ENCODE measurements at places on chromosomes 16 and 17.
A peak's percentile ranks its signal among the peaks of the same experiment; 100 is the strongest.

DNA sequence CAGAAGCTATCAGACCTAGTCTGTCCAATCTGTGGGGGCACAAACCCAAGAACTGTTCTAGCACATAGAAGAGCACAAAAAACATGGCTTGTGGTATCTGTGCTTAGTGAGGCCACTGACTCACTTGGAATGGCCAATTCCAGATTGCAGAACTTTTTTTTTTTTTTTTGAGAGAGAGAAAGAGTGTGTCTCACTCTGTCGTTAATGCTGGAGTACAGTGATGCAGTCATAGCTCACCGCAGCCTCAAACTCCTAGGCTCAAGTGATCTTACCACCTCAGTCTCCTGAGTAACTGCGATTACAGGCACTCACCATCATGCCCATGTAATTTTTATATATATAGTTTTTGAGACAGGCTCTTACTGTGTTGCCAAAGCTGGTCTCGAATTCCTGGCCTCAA is 77.2 kb upstream of the CLEC3A start:
- DNase-seq: no peak

- no peak for DNase-seq
Measured at GRCh38 chr17:82046903-82047302, 4.7 kb downstream of the RFNG start.

- DNase-seq: no peak
Measured at GRCh38 chr16:47753659-47754058, 292.5 kb downstream of the PHKB start.

- peak; percentile 28 for DNase-seq
Measured at GRCh38 chr17:20066253-20066652, 57.1 kb downstream of the SPECC1 start.

DNA sequence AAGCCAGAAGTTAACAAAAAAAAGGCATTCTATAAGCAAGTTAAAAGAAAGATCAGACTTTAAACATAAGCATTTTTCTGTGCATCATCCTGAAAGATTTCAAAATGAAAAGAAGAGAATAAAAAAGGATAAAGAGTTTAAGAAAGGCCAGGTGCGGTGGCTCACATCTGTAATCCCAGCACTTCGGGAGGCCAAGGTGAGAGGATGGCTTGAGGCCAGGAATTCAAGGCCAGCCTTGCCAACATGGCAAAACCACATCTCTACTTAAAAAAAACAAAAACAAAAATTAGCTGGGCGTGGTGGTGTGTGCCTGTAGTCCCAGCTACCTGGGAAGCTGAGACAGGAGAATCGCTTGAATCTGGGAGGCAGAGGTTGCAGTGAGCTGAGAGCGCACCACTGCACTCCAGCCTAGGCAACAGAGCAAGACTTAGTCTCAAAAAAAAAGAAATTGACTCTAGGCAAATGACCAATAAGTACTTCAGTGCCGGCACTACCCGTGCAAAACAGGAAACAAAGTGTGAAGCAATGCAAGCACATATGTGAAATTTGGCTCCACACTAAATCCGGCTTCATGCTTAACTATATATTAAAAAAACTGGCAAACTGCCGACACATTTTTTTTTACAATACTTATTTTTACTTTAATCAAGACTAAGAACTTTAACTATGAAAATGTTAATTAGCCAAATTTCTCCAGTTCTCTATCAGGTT is 83.2 kb upstream of the C17orf78 start:
- DNase-seq: no peak

DNA sequence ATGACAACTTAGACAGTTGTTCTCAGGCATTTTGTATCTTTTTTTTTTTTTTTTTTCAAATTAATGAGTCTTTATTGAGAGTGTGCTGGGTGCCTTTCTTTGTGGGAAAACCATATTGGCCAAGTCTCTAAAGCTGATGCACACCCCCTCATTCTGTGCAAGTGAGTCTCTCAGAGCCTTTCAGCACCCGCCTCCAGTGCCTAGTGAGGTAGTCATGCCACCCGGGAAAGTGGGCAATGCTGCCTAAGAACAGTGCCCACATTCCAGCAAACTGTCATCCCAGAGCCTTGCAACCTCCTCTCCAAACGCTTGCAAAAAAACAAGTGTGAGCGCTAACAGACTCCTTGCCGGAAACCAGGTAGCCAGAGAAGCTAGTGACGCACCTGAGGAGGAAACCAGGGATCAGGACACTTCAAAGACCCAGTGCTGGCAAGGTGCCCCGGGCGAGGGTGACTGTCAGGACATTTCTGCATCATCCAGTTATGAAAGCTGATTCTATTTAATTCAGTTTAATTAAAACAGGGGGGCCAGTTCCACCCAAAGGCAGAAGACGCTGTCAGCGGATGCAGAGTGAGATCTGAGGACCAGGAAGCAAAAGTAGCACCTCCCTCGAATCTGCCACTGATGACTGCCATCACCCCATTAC is 34.9 kb downstream of the SMARCE1 start:
- DNase-seq: no peak

GRCh38 chr16:85390511-85391174 is 222.5 kb upstream of the GSE1 start:
- DNase-seq: peak; percentile 91

DNA sequence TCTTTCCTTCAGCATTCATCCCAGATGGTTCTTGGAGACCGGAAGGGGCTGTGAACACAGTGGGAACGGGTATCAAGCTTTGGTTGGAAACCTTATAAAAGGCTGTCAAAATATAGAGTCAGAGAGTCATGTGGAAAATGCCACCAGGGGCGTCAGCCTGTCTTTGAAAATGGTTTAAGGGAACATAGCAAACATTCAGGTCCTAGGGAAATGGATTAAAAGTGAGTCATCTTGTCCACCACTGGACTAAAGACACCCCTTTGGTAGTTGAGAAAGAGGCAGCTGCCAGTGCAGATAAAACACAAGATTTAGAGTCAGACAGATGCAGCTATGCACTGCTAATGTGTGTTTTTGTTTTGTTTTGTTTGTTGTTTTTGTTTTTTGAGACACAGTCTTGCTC is 47.8 kb upstream of the BCO1 start:
- DNase-seq: peak; percentile 48

DNA sequence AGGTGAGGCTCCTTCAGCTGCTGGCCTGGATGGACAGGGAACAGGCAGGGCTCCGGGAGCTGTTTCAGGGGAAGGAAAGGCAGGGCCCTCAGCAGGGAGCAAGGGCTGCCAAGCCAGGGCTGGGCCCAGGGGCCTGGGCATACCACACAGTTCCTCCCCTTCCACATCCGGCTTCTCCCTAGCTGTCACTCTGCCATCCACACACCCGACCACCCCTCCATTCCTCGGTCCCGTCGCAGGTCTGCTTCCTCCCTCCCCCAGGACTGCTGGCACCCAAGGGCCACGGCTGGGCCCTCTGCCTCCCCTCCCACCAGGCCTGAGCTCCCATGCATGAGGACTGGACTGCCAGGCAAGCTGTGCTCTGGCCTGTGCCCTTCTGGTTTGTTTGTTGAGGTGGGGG is 24.0 kb downstream of the CDIP1 start:
- DNase-seq: no peak

- no peak for DNase-seq
Measured at GRCh38 chr16:55822280-55822810, 10.6 kb downstream of the CES1 start.

- no peak for DNase-seq
Measured at GRCh38 chr17:44171931-44172455, 1.5 kb downstream of the ASB16 start.

GRCh38 chr16:66801320-66802105 is at the start of gene TERB1:
TSS of gene TERB1 (minus strand) at chr16:66801584. CDS start at chr16:66796798, 4,786 bp downstream.
- DNase-seq: no peak

DNA sequence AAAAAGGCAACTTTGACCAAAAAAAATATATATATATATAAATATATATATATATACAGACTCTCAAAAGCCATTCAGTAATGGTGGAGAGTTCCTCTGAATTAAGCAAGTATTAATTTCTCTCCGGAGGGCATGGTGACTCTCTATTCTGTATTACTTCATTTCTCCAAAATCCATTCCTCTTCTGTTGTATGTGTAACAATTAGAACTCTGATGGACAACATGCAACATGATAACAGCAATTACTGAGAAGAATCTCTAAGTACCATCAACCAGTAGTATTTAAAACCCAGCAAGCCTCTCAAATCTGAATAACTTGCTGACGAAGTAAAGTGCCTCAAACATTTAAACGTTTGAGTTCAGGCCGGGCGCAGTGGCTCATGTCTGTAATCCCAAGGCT is 2.3 kb downstream of the GRB2 start:
- no peak for DNase-seq

- no peak for DNase-seq
Measured at GRCh38 chr16:20878682-20879147, 21.4 kb downstream of the DCUN1D3 start.

DNA sequence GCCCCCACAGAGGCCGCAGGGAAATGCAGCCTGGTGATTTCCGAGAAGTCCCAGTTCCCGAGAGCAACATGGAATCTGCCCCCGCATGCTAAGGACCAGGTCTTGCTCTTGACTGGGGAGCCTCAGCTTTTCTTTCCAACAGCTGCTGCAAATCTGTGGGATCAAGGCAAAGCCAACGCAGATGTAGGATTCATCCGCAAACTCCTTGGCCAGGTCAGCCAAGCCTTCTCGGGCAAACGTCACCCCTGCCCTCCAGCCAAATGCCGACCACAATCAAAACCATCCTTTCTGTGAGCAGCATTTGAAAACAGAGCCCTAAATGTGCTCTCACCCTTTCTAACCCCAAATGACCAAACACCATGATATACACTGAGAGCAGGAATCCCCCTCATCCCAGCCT is 54.0 kb downstream of the MRM3 start:
- DNase-seq: peak; percentile 73

DNA sequence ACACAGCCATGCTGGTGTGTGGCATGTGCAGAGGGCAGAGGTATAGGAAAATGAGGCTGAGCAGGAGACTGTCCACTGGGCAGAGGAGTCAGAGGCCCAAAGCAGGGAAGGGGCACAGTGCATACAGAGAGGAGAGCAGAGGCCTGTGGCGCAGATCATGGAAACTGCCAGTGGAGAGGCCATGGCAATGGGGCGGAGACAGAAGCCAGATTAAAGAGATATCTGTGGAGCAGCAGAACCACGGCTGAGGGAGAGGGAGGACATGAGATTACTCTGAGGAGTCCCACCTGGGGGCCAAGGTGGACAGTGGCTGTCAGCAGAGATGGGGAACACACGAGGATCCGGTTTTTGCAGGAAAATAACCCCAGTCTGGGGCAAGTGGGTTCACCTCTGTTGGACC is 43.3 kb downstream of the RANBP10 start:
- no peak for DNase-seq

DNA sequence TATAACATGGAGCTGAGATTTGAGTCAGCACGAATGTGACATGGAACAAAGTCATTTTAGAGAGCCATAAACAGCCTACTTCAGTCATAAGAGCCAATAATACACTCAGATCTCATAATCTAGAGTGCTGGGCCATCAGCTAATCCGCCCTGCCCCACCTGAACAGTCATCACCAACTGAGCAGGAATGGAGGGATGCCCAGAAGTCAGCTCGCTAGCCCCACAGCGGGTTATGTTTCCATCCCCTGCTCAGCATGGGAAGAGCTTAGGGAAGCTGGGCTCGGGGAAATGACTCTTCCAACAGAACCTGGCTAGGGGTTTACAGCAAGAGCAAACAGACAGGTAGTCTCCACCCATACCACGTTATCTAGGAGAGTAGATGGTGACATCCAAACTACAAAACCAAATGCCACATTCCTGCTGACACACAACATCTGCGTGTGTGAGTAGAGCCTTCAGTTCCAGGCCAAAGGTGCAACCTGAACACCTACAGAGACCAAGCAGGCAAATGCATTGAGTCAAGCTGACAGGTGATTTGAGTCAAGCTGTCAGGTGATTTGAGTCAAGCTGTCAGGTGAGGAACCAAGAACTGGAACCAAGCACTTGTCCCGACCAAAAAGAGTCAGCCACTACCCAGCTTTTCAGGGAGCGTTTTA is 2.0 kb downstream of the TMEM11 start:
- no peak for DNase-seq

- no peak for DNase-seq
Measured at GRCh38 chr17:49708515-49709183, 885 bp upstream of the SLC35B1 start.

GRCh38 chr17:44280392-44280937 is 12.5 kb upstream of the SLC4A1 start:
- DNase-seq: no peak

DNA sequence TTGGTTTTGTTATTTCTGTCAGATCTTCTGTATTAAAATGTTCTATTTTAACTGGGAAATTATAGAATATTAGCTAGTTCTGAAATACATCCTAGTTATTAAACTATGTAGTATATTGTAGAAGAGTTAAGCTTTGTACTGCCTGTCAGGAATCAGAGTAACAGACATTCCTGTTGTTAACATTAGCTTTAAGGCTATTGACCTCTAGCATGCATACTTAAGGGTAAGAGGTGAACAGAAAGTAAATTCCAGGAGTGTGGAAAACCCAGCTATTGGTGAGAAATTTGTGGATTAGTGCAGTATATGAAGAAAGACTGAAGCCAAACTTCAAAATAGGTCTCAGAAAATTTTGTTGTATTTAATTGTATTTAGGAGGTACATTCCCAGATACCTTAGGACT is 111.3 kb downstream of the CHD9 start:
- DNase-seq: no peak

DNA sequence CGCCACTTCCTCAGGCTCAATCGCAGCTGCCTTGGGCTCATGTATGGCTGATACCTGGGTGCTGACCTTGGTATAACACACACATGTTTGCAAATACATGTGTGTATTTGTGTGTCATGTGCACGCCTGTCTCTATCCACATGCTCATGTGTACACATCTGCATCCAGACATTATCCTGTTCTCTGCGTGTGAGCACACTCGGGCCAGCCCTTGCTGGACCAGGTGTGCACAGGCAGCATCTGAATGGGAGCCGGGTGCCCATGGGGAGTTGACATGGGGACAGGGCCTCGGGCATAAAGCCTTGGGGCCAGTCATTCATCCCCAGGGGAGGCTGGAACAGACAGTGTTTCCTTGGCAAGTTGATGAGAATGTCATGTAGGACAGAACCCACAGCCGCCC is 29.1 kb upstream of the CRHR1 start:
- DNase-seq: no peak

- no peak for DNase-seq
Measured at GRCh38 chr16:69611103-69611640, 45.4 kb downstream of the NFAT5 start.

- DNase-seq: no peak
Measured at GRCh38 chr16:50458667-50459495, 89.3 kb upstream of the NKD1 start.

GRCh38 chr17:53191878-53192277 is 630.8 kb upstream of the KIF2B start:
- DNase-seq: no peak

- DNase-seq: no peak
Measured at GRCh38 chr16:86085795-86086194, 186.8 kb downstream of the IRF8 start.

DNA sequence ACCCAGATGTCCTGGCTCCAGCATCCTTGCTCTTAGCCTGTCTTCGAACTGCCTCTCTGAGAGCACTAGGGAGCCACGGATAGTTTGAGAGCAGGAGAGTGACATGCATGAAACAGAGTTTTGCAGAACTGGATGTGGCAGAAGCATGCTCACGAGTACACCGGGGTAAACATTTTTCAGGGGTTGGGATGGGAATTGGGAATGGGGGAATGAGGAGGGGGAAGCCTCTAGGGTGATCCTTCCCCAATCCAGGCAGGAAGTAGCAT is 34.2 kb upstream of the CIBAR2 start:
- no peak for DNase-seq

All from H4 (cell line).